ENCODE measurements at places on chromosomes 11 and 22.

GRCh38 chr11:124889191-124890091, 8.2 kb downstream of the ROBO4 start:
- no peak for DNase-seq

DNA sequence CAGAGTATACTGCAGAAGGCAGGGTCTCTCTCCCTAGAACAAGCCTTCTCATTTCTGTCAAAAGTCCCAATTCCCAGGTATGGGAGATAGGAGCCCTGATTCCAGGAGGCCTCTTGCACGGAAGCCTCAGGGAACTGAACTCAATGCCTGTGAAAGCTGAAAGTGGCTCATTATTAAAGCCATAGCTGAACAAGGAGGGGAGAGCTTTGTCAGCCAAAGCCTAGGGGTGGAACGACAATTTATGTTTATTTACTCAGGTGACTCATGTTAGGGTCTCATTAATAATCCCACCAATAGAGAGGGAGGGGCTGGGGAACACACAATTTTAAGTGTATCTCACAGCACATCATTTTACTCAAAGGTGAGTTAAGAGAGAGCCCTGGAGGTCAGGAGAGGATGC, 44.9 kb downstream of the DSCAML1 start:
- no peak for DNase-seq

GRCh38 chr11:5380740-5381342, 2.8 kb upstream of the OR51M1 start:
- DNase-seq, result peak; percentile 11

- DNase-seq, result no peak
Observed at GRCh38 chr11:38330578-38330977, 1732.5 kb upstream of the RAG2 start.

GRCh38 chr11:44878711-44879110, 72.0 kb downstream of the TP53I11 start:
- no peak for DNase-seq

GRCh38 chr11:57761301-57762234, at the start of gene CTNND1:
Gene CTNND1 (plus strand): TSS chr11:57761802. CDS start chr11:57791479, 29,677 bp downstream.
- no peak for DNase-seq

GRCh38 chr22:24510637-24511625, 15.8 kb downstream of the UPB1 start:
- DNase-seq, result no peak

DNA sequence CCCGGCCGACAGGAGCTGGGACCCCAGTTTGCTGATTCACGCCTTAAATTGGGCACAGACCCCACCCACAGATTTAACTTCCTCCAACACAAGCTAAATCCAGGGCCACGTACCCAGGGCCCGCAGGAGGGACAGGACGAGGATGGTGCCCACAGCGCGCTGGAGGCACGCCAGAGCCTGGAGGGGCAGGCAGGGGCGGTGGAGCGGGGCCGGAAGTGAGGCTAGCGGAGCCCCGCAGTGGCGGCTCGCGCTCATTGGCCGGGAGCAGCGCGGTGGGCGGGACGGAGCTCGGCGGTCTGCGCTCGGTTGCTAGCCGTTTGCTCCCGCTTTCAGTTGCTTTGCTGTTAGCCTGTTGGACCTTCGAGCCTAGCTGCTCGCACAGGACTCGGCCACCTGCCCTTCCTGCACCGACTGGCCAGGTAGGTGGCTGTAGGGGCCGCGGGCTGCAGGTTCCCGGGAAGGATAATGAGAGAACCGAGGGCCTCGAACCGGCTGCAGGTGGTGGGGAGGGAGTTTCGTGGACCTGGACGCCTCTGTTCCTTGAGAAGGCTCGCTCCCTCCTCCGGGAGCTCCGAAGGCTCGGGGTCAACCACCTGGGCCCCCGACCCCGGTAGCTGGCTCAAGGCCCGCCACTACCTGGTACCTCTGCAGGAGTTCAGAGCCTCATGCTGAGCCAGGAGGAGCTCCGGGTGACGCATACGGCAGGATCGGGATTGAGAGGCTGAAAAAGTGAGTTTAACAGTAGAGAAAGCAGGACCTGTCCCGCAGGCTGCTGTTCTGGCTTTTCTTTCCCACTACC, at the start of gene CCDC134:
CCDC134 (plus strand) TSS at position 332 of the 799 bp plus-strand sequence. CDS start 8,212 bp downstream, outside the sequence.
- DNase-seq, result peak; percentile 86

DNA sequence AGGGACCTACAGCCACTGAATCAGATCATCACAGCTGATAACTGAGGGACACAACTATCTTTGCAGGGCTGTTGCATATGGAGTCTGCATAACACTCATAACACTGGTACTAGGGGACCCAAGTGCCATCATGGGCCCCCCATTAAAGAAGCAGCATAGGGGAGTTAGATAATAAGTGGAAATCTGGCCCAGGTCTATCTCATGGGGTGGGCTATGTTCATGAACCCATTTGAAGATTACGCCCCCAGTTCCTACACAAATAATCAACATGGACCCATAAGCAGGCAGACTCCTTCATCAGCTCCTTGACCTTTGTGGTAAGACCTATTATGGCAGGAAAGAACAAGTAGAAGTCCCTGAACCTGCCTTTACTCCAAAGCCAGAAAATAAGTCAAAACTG, 48.8 kb downstream of the ASCL2 start:
- DNase-seq, result no peak

GRCh38 chr11:92828556-92828955, 140.9 kb upstream of the MTNR1B start:
- DNase-seq, result no peak

- DNase-seq, result no peak
Observed at GRCh38 chr22:28942333-28942732, 59.0 kb downstream of the ZNRF3 start.

DNA sequence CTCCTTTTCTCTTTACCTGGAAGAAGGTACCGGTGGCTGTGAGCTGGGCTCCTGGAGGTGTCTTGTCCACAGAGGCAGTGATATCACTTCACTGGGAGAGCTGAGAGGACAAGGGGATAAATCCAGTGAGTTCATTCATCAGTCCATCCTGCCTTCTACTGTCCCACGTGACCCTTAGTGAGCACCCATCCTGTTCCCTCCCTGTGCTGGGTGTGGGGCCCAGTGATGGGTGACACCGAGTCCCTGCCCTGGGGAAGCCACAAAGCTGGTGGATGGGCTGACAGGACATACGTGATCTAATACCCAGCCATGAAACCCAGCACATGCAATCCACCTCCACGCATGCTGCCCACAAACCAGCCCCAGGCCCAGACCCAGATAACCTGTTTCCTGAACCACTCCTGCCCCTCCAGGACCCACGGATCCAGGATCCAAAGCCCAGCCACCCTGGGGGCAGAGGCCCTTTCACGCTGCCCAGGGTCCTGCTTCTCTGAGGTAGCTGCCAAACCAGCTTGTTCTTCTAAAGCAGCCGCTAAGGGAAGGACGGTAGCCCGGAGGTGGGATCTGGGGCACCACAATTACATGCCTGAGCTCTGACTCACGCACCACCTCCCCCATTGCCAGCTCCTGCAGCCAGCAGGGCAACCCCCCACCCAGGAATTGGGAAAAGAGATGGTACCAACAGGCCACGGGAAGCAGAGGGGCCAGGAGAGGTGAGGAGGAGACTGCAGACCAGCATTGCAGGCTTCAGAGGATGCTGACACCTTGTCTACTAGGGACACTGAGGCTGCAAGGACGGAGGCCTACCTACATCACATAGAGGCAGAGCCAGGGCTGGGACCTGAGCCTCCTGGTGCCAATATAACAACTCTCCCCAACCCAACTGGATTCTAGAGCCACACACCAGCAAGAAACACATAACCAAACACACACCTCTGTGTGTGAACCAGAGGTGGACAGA, 35.2 kb downstream of the GDPD5 start:
- DNase-seq, result no peak

DNA sequence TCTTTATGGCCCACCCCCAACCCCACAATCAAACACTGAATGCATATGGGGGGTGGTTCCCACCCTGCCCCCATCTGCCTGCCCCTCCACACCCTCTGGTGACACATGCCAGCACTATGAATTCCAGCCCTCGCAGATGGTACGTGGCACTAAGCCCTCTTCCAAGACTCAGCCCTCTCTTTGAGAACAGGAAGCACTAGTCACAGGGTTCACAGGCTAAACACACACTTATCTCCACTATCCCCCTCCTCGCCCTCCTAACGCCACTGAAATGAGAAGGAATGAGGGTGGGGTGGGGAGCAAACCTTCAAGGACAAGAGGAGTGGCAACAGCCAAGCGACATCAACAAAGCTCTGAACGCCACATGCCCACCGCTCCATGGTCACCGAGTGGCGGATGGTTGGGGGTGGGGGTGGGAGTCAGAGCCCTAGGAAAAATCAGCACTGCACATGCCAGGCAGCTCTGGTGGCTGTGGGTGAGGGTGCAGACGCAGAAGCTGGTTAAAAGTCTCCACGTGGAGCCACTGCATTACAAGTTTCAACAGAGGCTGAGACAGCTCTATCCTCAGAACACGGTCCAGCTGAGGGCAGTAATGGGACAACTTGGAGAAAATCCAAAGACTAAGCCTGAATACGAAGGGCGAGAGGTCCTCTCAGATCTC, 33.6 kb downstream of the TMEM184B start:
- DNase-seq, result no peak

- DNase-seq, result no peak
Observed at GRCh38 chr11:81647374-81647773, 1086.3 kb downstream of the FAM181B start.

DNA sequence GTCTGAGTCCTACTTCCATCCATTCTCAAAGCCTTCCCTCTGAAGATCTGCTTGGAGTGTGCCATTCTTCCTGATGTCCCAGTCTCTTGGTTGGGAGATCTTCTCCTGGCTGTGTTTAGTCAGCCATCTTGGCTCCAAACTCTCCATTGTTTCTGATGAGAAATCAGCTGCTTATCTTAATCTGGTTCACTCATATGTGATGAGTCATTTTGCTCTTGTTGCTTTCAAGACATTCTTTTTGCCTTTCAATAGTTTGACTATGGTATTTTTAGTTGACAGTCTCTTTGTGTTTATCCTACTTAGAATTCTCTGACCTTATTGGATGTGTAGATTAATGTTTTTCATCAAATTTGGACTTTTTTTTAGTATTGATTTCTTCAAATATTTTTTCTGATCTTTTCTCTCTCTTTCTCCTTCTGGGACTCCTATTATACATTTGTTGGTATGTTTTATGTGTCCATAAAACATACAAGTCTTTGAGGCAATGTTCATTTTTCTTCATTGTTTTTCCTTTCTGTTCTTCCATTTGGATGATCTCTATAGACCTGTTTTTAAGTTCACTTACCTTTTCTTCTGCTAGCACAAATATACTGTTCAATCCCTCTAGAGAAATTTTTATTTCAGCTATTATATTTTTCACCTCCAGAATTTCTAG, 77.2 kb upstream of the CLPB start:
- DNase-seq, result no peak

DNA sequence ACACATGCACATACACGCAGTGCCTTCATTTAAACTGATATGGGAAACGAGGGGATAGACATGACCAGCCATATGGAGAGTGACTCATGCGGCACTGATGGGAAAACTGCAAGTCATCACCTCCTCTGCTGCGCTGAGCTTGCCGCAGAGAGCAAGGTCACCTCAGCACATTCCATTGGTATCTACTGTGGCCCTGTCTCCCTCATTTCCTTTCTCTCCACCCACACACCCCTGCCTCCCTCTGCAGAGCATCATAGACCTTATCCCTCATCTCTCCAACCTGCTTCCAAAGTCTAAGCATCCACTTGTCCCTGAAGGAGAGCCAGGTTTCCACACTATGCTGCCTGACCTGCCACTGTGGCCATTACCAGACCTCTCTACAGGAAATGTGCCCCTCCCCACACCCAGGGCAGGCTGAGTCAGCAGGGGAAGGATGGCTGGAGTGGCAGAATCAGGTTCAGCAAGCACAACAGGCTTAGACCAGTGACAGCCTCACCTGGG, 116.9 kb upstream of the SNX19 start:
- no peak for DNase-seq

GRCh38 chr11:35192347-35192746, 53.4 kb downstream of the CD44 start:
- DNase-seq, result no peak

DNA sequence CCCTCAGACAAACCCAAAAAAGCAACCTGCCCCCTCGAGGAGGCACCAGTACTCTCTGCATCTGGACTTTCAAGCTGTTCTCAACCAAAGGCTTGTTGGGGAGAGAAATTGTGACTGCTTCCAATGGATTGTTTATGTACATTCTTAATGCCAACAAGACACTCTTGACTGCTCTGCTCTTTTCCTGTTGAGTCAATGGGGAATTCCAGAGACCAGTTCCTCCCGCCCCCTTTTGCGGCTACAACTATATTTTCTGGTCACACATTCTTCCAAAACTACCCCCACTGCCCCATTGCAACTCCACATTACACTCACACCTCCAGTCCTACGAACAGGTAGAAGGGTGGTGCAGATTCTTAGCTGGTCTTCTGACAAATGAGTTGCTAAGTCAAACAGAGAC, 187.0 kb downstream of the DSCAML1 start:
- no peak for DNase-seq

DNA sequence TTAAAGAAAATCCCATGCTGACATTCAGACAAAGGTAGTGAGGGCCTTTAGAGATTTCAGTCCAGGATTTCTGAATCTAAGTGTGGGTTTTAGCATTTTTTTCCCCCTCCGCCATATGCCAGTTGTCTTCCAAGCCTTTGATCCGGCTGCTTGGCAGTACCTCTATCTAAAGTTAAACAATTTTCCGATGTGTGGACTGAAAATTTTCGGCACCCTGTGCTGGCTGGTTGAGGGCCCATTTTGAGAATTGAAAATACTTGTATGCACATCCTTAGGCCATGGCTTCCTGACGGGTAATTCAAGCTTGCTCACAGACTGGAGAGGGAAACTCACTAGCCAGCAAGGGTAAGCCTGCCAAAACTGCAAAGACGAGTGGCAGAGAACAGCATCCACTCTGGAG, 131.9 kb upstream of the NARS2 start:
- no peak for DNase-seq

- no peak for DNase-seq
Observed at GRCh38 chr11:78332174-78332866, 85.3 kb downstream of the GAB2 start.

- no peak for DNase-seq
Observed at GRCh38 chr11:9362393-9362863, 22.0 kb upstream of the IPO7 start.

DNA sequence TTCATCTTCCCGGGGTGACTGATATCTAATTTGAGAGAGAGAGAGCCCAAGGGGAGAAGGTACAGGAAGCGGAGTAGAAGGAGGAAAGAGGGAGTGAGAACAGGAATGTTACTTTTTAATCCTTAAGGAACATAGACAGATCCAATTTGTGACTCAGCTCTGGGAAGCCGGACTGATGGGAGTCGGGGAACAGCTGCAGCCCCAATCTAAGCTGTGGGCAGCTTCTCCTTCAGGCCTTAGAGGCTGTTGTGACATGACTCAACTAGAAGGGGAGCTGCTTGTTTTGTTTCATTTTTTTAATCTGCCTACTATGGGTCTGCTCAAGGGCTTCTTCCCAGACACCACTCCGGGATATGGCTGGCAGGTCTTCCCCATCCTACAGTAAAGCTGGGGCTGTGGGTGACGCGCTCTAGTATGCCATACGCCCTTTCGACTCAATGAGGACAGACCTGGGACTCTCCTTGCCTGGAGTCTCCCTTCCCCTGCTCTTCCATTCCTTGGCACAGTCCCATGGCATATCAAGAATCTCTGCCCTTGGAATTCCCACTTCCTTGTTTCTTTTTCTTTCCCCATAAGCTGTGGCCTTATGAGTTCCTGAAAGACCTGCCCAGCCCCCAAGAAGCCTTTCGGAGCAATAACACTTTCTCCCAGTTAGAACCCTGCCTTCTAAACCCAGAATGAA, 103.3 kb upstream of the AKIP1 start:
- DNase-seq, result no peak

All from memory B cell (primary cell).